ENCODE measurements at places on chromosomes 3 and 15.
A peak's percentile ranks its signal among the peaks of the same experiment; 100 is the strongest.

DNA sequence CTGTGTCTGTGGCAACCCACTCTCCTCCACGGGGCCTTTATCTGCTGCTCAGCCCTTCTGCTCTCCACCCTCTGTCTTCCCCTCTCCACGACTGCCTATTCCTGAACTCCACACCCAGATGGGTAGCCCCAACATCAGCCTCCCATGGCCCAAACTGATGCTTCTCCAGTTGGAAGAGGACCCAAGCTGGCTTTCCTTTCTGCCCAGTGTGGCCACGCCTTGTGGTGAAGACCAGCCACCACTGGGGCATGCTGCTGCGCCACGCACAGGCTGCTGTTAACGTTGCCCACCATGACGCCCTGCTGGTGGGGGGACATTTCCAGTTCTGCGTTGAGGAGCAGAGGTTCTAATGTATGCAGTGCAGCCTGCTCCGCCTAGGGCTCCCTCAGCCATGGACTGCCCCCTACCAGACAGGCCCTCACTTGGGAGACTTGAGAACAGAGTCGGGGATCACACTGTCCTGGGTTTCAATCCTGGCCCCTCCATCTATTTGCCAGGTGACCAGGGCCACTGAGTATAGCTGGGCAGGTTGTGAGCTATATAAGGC lies 26.9 kb downstream of the CFAP100 start:
- no peaks in the 10 kb centered on the region for H3K36me3 ChIP-seq
- H3K27ac ChIP-seq, result no peak overlapping the region
- H3K4me1 ChIP-seq, result no peaks in the 10 kb centered on the region

DNA sequence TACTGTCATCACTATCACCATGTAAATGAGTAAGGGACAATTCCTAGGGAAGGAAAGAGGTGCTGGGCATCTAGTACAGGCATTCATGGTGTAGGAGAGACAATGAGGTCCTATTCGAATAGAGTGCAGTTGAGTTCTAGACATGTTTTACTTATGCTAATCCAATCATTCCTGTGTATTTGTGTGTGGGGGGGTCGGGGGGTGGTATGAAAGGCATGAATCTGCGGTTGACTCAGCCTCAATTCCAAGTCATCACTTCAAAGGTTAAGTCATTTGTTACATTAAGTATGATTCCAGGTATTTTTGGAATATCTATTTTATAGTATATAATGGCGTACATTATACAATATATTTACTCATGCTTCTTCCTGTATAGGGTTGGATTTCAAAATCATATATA lies 163.1 kb upstream of the GALNT15 start:
- ATAC-seq, result no peak
- no peak overlapping the region for H3K4me3 ChIP-seq
- H3K4me1 ChIP-seq, result no peaks in the 10 kb centered on the region
- H3K36me3 ChIP-seq, result no peaks in the 10 kb centered on the region

- no peaks in the 10 kb centered on the region for H3K4me1 ChIP-seq
- no peak overlapping the region for H3K27ac ChIP-seq
- H3K4me3 ChIP-seq, result no peak overlapping the region
- ATAC-seq, result no peak
Measured at GRCh38 chr3:106814231-106814630, 563.0 kb upstream of the CCDC54 start.

DNA sequence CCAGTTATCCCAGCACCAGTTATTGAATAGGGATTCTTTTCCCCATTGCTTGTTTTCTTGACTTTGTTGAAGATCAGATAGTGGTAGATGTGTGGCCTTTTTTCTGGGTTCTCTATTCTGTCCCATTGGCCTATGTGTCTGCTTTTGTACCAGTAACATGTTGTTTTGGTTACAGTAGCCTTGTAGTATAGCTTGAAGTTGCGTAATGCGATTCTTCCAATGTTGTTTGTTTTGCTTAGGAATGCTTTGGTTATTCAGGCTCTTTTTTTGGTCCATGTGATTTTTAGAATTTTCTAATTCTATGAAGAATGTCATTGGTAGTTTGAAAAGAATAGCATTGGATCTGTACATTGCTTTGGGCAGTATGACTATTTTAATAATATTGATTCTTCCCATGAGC lies 94.3 kb upstream of the CHMP2B start:
- H3K4me3 ChIP-seq, result no peak overlapping the region
- no peaks in the 10 kb centered on the region for H3K27me3 ChIP-seq
- no peaks in the 10 kb centered on the region for H3K4me1 ChIP-seq
- H3K27ac ChIP-seq, result no peak overlapping the region

- H3K4me1 ChIP-seq, result no peaks in the 10 kb centered on the region
- no peak overlapping the region for H3K4me3 ChIP-seq
- H3K27ac ChIP-seq, result no peak overlapping the region
- no peaks in the 10 kb centered on the region for H3K36me3 ChIP-seq
- H3K27me3 ChIP-seq, result no peaks in the 10 kb centered on the region
- no peak for ATAC-seq
Measured at GRCh38 chr15:55654561-55655031, 66.5 kb upstream of the PYGO1 start.

GRCh38 chr15:39555885-39556284 lies 25.0 kb upstream of the THBS1 start:
- H3K4me1 ChIP-seq, result peaks cover 56% of the 10 kb centered on the region
- H3K4me3 ChIP-seq, result no peak overlapping the region
- no peak overlapping the region for H3K27ac ChIP-seq
- H3K27me3 ChIP-seq, result no peaks in the 10 kb centered on the region
- no peaks in the 10 kb centered on the region for H3K36me3 ChIP-seq
- no peak for ATAC-seq

- H3K4me3 ChIP-seq, result no peak overlapping the region
- no peak for ATAC-seq
- H3K36me3 ChIP-seq, result no peaks in the 10 kb centered on the region
Measured at GRCh38 chr3:88773766-88774165, 333.7 kb upstream of the EPHA3 start.

DNA sequence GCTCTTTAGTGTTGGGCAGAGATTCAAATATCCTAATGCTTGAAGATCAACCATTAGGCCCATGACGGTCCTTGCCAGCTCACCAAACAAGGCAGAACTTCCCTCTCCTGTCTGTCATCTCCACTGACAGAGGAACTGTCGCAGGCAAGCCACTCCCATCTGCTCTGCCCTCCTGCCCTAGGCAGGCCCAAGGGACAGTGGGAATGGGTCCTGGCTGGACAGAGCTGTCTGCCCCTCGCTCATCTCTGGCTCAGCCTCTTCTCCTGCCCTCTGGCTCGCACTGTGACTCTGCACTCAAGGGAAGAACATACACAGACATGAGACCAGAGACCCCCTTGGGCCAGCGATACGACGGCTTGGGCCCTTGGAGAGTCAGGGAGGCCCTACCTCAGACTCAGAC lies 7.6 kb upstream of the MUSTN1 start:
- no peaks in the 10 kb centered on the region for H3K27me3 ChIP-seq
- no peak overlapping the region for H3K4me3 ChIP-seq
- H3K4me1 ChIP-seq, result peaks cover 17% of the 10 kb centered on the region
- ATAC-seq, result no peak
- H3K27ac ChIP-seq, result peak overlapping the region; percentile 6
- H3K36me3 ChIP-seq, result no peaks in the 10 kb centered on the region

- no peak for ATAC-seq
- no peaks in the 10 kb centered on the region for H3K4me1 ChIP-seq
- no peak overlapping the region for H3K27ac ChIP-seq
- H3K4me3 ChIP-seq, result no peak overlapping the region
- peaks cover 21% of the 10 kb centered on the region for H3K27me3 ChIP-seq
Measured at GRCh38 chr15:98643115-98643514, 5.2 kb upstream of the IGF1R start.

GRCh38 chr3:18438586-18438985 lies 13.4 kb upstream of the SATB1 start:
- ATAC-seq, result no peak
- H3K27ac ChIP-seq, result no peak overlapping the region

GRCh38 chr3:30418443-30418842 lies 188.0 kb upstream of the TGFBR2 start:
- H3K27ac ChIP-seq, result no peak overlapping the region
- ATAC-seq, result no peak
- H3K36me3 ChIP-seq, result no peaks in the 10 kb centered on the region

DNA sequence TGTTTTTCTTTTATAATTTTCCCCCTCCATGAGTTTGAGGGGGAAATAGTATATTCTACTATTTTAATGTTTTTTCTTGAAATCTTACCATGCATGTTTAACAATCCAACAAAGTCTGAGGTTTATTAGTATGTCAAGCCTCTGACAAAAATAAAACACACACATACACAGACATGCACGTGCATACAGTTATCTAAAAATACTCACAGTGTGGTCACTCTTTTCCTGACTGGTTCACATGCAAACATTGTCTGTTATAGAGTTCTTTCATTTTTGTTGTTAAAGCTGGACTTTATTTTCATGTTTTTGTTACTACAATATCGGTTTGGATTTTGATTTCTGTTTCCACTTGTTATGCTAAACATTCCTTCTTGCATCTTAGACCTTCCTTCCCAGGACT lies 236.6 kb downstream of the MFSD1 start:
- H3K27ac ChIP-seq, result no peak overlapping the region
- no peaks in the 10 kb centered on the region for H3K36me3 ChIP-seq
- no peak for ATAC-seq
- H3K27me3 ChIP-seq, result no peaks in the 10 kb centered on the region
- H3K4me3 ChIP-seq, result no peak overlapping the region

- no peak for ATAC-seq
- H3K4me3 ChIP-seq, result no peak overlapping the region
- no peaks in the 10 kb centered on the region for H3K36me3 ChIP-seq
- H3K4me1 ChIP-seq, result no peaks in the 10 kb centered on the region
- H3K27me3 ChIP-seq, result peaks cover 4% of the 10 kb centered on the region
Measured at GRCh38 chr3:195040773-195041520, 230.0 kb downstream of the XXYLT1 start.

- no peak for ATAC-seq
- H3K27me3 ChIP-seq, result no peaks in the 10 kb centered on the region
- H3K4me1 ChIP-seq, result peaks cover 4% of the 10 kb centered on the region
- no peak overlapping the region for H3K4me3 ChIP-seq
Measured at GRCh38 chr3:48468329-48468731, 21.8 kb downstream of the ATRIP start.

- no peaks in the 10 kb centered on the region for H3K36me3 ChIP-seq
- no peak overlapping the region for H3K4me3 ChIP-seq
- no peaks in the 10 kb centered on the region for H3K27me3 ChIP-seq
- H3K27ac ChIP-seq, result no peak overlapping the region
- ATAC-seq, result no peak
Measured at GRCh38 chr3:20878691-20879090, 692.7 kb upstream of the SGO1 start.
